ENCODE measurements at places on chromosomes 16 and 17.

- DNase-seq, result no peak
Observed at GRCh38 chr17:81405411-81405872, 10.2 kb downstream of the BAHCC1 start.

DNA sequence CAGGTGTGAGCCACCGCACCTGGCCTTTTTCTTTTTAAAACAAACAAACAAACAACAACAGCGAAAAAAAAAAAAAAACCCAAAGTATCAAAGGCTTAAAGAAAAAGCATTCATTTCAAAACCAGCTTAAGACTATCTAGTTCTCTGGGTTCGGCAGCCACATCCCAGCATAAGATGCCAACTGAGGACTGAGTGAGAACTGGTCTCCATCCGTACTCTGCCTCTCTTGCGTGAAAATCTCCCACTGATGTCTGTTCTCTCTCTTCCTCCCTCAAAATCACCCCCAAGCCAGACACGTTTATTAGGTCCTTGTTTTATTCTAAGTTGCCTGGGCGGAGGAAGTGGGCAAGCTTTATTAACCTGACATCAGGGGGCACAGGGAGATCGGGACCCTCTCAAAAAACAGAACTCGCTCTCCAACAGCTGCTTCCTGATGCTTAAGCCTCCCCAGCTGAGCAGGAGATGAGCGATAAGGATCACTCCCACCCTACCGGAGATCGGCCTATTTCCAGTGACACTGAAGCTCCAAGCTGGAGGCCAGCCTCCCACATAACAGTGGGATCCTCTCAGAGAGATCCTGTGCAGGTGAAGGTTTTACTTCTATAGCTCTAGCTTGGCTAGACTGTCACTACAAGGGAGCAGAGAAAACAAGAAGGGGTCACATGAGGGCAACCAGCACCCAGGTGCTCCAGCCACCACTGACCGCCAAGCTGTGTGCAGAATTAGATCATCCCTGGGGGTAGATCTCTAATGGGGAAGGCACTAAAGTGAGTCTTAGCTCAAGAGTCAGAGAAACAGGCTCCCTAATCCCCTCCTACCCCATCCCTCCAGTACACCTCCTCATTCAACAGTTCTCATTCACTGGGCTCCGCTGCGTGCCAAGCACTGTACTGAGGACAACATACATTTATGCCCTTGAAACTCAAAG, 13.6 kb downstream of the CDC42EP4 start:
- peak; percentile 19 for DNase-seq

GRCh38 chr17:44959821-44960531, 8.1 kb downstream of the C1QL1 start:
- no peak for DNase-seq

DNA sequence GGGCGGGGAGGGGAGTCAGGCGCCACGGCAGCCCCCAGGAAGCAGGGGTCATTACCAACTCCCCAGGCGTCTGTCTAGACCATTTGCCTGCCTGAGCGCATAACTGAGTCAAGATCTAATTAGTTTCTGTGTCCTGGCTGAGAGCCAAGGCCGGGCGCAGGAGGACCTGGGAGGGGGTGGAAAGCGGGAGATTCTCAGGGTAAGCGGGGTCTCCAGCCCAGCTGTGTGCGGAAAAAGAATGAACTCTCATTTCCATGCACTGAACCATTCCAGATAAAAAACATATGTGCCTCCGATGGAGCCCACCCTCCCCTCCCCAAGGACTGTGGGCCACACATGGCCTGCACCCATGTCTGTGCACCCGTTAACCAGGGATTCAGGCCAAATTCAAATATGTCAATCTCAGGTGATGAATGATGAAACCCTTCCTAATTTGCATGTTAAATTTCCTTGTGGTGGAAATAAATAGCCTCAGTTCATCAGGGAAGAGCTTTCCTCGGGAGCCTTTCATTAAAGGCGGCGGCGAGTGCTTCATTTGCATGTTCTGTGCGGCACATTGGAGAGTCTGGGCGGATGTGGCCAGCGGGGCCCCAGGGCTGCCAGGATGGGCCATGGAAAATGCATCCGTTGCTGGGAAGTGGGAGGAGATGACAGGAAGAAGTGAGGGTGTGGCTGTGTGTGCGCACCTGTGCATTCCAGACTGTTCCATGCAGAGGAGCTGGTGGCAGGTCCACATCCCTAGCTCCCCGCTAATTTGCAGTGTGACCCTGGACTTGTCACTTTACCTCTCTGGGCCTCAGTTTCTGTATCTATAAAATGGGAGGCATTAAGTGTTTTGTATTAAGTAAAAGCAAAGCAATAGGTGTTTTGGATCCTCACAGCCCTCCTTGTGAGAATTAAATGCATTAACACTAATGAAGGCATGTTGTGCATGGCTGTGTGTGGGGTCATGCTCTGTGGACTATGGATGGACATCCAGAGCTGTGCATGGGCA, 151.1 kb downstream of the SDK2 start:
- DNase-seq, result no peak

DNA sequence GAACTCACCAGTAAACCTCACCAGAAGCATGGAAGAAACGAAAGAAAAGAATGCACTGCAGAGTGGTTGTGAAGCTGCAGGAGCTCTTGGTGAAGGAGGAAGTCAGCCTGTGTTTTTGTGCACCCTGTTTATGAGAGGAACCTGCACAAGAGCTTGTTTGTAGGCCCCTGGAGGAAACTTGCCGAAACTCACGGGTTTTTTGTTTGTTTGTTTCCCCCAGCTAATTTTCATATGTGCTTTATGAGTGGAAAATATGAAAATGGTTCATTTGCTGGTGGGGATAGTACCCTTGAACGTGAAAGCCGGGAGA, 222.7 kb downstream of the C16orf95 start:
- DNase-seq, result no peak

GRCh38 chr16:84746875-84747274, 47.1 kb downstream of the USP10 start:
- no peak for DNase-seq

GRCh38 chr17:1908699-1909309, 79.0 kb downstream of the RPA1 start:
- DNase-seq, result peak; percentile 56

- no peak for DNase-seq
Observed at GRCh38 chr16:89744813-89745212, 23.5 kb downstream of the ZNF276 start.

- peak; percentile 17 for DNase-seq
Observed at GRCh38 chr16:11329071-11329491, 16.2 kb upstream of the RMI2 start.

GRCh38 chr16:30699615-30700099, 686 bp downstream of the SRCAP start:
- DNase-seq, result no peak

- no peak for DNase-seq
Observed at GRCh38 chr16:79609861-79610260, 9.3 kb upstream of the MAF start.

DNA sequence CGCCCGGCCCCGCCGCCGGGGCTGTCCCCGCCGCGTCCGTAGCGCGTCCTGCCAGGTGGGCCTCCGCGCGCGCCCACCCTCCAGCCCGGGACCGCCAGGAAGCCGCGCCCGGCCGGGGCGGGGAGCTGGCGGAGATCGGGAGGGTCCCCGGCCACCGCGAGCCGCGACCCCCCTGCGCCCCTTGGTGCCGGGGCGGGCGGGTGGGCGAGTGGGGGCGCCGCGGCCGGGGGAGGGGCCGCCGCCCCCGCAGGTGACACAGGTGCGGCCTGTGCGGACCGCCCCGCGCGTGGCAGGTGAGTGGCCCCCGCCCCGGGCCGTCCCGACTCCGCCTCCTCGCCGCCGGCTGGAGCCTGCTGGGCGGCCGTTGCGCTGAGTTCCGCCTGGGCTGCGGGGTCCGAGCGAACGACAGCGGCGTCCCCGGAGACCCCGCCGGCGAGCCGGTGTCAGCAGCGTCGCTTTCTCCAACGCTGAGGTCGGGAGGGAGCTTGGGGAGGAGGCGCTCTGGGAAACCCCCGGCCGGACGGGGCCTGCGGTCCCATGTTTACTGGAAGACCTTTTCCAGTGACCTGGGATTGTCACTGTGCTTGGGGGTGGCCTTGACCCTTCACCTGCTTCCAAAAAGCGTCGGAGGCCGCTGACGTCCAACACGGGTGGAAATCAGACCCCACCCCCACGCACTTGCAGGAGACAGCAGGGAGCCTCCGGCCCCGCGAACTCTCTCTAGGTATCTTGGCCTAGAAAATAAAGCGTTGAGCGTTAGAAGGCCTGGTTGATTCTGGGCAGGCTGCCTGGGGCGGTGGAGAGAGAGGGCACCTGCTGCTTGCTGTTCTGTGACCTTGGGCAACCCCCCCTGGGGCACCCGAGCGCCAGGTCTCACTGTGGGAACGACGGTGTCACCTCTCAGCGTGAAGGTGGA, 542 bp downstream of the KLHL36 start:
- no peak for DNase-seq

GRCh38 chr17:50322271-50322670, 23.7 kb upstream of the XYLT2 start:
- DNase-seq, result no peak

GRCh38 chr17:50274142-50274896, at the start of gene TMEM92:
TMEM92 (plus strand) TSS chr17:50274466; CDS start chr17:50274502, 36 bp downstream.
- DNase-seq, result no peak

DNA sequence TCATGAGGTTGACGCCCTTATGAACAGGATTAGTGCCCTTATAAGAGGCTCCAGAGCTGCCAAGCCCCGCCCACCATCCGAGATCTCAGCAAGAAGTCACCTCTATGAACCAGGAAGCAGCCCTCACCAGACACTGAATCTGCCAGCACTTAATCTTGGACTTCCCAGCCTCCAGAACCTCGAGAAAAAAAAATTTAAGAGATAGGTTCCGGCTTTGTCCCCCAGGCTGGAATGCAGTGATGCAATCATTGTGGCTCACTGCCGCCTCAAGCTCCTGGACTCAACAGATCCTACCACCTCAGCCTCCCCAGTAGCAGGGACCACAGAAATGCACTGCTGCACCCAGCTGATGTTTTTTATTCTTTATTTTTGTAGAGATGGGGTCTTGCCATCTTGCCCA, 22.5 kb upstream of the ADCY9 start:
- DNase-seq, result no peak

DNA sequence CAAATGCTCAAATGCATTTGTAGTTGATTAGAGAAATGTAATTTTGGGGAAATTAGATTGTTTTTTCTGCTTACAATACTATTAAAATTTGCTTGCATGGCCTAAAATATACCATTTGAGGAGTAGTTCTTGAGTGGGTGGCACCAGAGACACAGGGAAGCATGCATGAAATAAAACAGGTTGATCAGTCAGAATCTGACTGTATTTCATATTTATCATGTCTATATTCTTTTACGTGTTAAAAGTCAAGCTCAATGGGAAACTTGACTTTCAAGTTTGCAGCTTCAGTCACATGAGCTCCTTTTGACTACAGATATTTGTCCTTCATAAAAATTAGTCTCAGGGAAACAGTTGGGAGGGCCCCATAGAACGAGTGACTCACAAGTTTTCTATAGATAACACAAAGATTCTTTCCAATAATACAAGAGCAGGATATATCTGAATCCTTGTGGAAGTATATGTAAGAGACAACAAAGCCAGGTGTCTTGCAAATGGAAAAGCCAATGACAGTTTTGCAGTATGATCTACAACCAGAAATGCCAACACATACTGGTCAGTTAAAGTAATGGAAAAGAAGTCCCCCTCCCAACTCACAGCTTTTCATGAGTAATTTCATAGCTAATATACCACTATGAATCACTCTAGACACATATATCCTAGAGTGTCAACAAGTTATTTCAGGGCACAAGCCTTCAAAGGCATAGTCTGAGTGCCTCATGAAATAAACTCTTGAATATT, 42.2 kb upstream of the CORO6 start:
- no peak for DNase-seq

- DNase-seq, result peak; percentile 45
Observed at GRCh38 chr17:4509923-4510617, 11.4 kb downstream of the SPNS2 start.

GRCh38 chr16:84069540-84069939, 26.9 kb upstream of the SLC38A8 start:
- peak; percentile 77 for DNase-seq

DNA sequence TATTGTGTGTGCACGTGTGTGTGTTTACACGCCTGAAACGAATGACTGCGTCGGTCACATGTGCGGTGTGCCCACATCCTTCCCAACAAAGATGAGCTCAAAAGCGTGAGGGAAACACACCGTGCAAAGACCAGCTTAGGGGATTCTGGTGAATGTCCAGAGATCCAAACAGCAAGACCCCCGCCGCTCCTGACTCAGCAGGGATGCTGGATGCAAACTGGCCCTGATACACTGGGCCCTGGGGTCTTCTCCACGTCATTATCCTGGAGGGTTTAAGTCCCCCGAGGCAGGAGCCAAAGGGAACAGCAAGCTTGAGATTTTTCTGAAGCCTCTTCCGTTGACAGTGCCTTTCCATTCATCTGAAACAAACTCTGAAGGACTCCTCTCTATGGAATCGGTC, 59.2 kb downstream of the TBC1D16 start:
- no peak for DNase-seq

DNA sequence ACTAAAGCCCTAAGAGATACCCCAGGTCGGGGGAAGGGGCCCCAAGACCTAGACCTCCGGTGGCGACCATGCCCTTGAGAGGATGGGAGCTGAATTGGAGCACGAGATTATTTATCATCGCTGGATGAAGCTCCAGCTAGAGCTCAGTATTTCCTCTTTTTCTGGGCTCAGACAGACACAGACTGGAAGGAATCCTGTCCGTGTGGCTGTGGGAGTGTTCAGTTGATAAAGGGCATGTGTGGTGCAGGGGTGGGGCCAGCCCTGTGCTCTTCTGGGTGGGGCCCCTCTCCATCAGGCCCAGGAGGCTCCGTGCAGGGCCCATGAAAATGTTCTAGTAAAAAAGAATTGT, 6.3 kb upstream of the CBX4 start:
- DNase-seq, result peak; percentile 62

DNA sequence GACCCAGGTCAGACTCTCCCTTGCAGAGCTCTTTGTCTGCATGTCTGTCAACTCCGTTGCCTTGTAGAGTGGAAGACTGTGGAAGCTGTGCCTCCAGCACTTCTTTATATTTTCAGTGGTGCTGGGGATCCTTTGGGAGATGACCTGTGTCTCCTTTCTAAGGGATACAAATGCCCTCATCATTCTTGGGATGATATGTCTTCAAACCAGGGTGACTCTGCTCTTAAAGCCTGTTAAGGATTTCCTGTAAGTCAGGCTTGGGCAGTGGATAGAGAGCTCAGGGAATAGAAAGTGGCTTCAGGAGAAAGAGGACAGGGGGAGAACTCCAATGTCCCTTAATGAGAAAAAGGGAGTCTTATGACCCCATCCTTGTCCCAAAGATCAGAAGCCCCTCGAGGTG, 1.5 kb downstream of the HOXB3 start:
- DNase-seq, result no peak

GRCh38 chr17:8137645-8138373, 13.9 kb upstream of the HES7 start:
- no peak for DNase-seq

Data from MV-4-11 (cell line).